ENCODE measurements at places on chromosomes 6 and 20. TPM values are rescaled to one million over a fixed set of nuclear protein-coding genes. Genes with fewer than 3 reads are reported as not detected.

The ADGB gene
- not detected for total RNA-seq

The PROCR gene
- total RNA-seq = 0.61 TPM

The BCAS4 gene
- 19.0 TPM for total RNA-seq

DNA sequence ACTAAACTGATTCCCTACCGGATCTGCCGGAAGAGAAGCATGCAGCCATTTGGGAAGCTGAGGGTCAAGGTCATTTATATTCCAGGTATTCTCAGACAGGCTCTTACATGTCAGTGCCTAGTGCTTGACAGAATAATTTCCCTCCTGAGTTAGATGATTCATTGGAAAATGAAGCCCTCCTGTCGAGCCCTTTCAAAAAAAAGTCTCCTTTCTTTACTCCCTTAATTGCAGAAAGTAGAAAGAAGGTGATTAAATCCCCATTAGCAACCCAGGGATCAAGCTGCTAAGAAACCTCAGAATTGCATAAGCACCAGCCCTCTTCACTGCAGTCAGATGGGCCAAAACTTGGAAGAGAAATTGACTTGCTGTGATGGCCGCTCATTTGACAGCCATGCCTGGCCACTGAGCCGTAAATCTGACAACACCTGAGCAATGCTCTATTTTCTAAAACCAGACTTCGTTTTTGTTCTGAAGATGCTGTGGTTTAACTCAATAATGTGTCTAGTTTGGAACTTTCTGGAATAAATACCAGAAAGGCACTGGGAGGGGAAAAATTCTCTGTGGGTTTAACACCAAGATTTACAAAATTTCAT, 61.0 kb upstream of the ARMH2 start:
- H3K4me3 ChIP-seq = no peak overlapping the region
- H3K4me1 ChIP-seq = peaks cover 82% of the 10 kb centered on the region
- peak overlapping the region; percentile 69 for H3K27ac ChIP-seq
- no peaks in the 10 kb centered on the region for H3K27me3 ChIP-seq
- DNase-seq = no peak

DNA sequence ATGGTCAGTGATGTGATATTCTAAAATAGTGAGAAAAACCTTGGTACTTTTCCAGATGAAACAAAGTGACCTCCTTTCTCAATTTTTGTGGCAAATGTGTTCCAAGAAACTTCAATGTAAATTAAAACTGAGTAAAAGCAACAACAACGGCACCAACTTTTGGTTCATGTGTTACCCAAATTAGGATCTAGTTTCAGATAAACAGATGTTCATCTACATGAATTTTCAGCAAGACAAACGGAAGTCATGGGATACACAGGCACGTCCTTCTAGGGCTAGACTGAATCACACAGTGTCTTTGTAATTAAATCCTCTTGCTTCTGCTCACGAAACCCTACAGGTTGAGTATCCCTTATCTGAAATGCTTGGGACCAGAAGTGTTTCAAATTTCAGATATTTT, 915.2 kb downstream of the TFAP2A start:
- no peaks in the 10 kb centered on the region for H3K36me3 ChIP-seq
- H3K27me3 ChIP-seq = no peaks in the 10 kb centered on the region
- H3K4me3 ChIP-seq = no peak overlapping the region
- no peaks in the 10 kb centered on the region for H3K4me1 ChIP-seq
- DNase-seq = no peak
- H3K27ac ChIP-seq = no peak overlapping the region

GRCh38 chr6:71277926-71278600, 10.5 kb upstream of the OGFRL1 start:
- no peak for DNase-seq
- H3K27me3 ChIP-seq = no peaks in the 10 kb centered on the region
- no peaks in the 10 kb centered on the region for H3K4me1 ChIP-seq

DNA sequence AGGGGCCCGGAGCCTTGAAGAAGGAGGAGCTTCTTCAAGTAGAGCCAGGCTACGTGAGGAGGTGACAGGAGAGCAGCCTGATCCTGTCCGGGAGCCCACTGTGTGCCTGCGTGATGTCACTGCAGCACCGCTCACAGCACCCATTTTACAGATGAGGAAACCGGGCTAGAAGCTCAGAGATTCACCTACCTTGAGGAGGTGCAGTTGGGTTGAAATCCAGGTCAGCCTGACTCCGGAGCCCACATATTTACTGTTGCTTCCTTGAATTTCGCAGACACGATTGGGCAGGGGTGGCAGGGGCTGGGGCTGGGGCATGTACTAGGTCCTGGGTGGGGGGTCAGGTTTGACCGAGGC, 12.5 kb downstream of the VSTM2L start:
- peaks cover 16% of the 10 kb centered on the region for H3K27me3 ChIP-seq
- H3K4me1 ChIP-seq = peaks cover 11% of the 10 kb centered on the region
- H3K4me3 ChIP-seq = no peak overlapping the region

DNA sequence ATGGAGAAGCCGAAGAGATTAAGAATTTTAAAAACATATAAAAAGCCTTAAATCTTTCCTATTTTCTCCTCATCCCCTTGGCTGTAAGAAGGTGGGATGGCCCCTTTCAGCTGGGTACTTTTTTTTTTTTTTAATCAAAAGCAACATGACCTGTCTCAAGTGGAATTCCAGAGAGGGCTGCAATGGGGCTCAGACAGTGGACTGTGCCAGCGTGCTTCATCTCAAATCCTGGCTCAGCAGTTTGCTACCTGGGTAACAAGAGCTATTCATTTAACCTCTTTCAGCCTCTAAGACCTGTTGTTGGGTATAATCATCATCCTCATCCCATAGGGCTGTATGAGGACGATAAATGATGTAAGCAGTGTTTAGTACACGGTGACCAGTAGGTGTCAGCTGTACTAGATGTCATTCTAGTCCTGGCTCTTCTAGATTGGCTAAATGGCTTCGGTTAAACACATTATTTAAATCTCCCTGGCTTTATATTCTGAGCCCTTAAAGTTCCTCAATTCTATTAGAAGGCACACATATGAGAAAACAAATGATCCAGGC, 6.9 kb upstream of the PPP1R3G start:
- H3K27ac ChIP-seq = no peak overlapping the region
- H3K4me3 ChIP-seq = no peak overlapping the region
- no peaks in the 10 kb centered on the region for H3K36me3 ChIP-seq
- H3K27me3 ChIP-seq = peaks cover 2% of the 10 kb centered on the region
- no peak for DNase-seq

- no peak overlapping the region for H3K27ac ChIP-seq
- no peak overlapping the region for H3K4me3 ChIP-seq
- H3K27me3 ChIP-seq = no peaks in the 10 kb centered on the region
- H3K36me3 ChIP-seq = no peaks in the 10 kb centered on the region
- DNase-seq = no peak
- peaks cover 2% of the 10 kb centered on the region for H3K4me1 ChIP-seq
Measured at GRCh38 chr6:153976921-153977693, 61.9 kb upstream of the OPRM1 start.

DNA sequence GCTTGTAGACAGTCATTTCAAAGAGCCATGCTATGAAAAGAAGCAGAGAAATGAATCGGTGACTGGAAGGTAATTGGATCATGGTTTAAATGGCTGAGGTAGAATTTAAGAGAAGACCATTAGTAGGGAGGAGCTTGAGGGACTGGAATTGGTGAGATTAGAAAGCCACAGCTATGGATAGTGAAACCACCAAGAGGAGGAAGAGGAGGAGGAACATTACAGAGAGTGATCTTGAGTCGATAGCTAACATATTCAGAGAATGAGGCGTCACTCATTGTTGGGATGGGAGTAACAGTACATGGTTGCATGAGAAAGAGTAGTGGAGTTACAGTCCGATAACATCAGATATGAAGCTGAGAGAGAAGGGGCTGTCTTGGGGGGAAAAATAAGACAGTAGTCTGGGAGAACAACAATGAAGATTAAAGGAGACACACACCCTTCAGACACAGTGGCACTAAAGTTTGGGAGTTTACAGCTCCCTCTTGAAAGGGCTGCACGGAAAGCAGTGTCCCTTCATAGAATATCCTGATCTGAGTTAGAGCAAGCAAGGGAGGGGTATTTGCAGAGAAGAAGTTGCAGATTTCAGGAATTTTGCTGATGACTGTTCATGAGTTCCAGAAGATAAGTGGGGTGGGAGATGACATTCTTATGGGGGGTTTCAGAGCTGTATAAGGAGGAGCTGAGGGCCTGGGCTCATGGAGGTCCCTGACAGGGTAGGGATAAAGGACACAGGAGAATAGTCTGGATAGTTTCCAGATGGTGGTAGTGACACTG, 15.1 kb upstream of the LAMP5 start:
- no peak overlapping the region for H3K27ac ChIP-seq
- no peaks in the 10 kb centered on the region for H3K36me3 ChIP-seq
- no peak for DNase-seq

DNA sequence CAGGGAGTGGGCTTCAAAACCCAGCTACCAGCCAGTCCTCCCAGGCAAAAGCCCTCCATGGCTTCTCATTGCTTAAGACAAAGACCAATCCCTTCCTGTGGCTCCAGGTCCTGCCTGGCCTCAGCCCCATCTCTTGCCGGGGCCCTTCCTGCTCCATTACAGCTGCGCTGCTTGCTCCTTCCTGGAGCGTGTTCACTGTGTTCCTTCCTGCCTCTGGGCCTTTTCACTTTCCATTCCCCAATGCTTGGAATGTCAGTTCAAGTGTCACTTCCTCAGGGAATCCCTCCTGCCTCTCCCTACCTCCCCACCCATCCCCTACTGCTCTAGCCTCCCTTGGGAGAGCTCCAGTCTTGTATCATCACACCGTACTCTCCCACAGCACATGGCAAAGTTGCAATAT, 11.1 kb upstream of the ITPR3 start:
- H3K27ac ChIP-seq = no peak overlapping the region
- no peak overlapping the region for H3K4me3 ChIP-seq
- H3K36me3 ChIP-seq = no peaks in the 10 kb centered on the region
- no peaks in the 10 kb centered on the region for H3K27me3 ChIP-seq
- peaks cover 4% of the 10 kb centered on the region for H3K4me1 ChIP-seq
- DNase-seq = no peak

DNA sequence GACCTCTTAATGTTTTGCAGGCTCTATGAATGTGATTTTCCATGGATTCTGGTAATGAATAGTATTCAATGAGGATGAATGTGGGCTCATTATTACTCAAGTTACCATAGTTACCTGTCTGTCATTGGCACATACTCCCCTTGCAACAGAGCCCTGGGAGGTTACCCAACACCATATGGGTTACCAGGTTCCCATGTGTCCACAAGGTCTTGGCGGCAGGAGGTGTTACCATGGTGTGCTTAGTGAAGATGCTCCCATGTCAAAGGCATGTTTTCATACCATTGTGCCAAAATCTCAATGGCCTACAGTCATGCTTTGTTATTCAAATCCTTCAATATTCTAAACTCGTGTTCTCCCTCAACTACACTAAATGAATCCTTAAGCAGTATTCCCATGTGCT, 232.5 kb downstream of the HDGFL1 start:
- no peaks in the 10 kb centered on the region for H3K36me3 ChIP-seq
- H3K27ac ChIP-seq = no peak overlapping the region
- H3K4me1 ChIP-seq = no peaks in the 10 kb centered on the region
- no peak for DNase-seq

GRCh38 chr6:134235937-134236751, 81.8 kb downstream of the SGK1 start:
- H3K36me3 ChIP-seq = no peaks in the 10 kb centered on the region
- no peak for DNase-seq
- peak overlapping the region; percentile 32 for H3K27ac ChIP-seq
- no peak overlapping the region for H3K4me3 ChIP-seq
- H3K4me1 ChIP-seq = peaks cover 30% of the 10 kb centered on the region

DNA sequence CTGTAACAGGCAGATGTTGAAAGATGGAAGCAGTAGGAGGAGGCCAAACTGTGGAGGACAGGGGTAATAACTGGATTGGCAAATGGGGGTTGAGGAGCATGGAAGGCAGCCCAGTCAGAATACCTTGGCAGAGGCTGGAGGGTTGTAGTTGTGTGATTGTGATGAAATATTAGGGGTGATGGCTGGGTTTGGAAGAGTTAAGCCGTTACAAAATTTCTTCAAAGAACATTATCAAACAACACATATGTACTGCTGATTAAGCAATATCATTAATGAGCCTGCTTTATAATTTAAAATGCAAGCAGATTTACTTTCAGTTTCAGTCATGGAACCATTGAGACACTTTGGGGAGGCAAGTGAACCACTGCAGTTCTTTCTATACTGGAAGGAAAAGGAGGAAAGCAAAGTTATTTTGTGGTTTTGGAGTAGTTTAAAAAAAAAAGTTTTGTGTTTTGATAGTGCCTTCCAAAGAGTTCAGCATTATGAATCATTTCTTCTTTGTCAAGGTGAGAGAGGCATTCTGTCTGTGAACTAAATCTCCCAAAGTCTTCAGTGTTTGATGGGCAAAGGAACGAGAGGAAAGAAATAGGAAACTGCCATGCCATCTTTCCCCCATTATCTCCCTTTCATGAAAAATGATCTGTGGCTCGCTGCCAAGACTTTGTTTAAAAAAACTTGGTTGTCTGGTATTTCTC, 20.7 kb downstream of the FOXO3 start:
- peaks cover 19% of the 10 kb centered on the region for H3K4me1 ChIP-seq
- no peak for DNase-seq
- no peaks in the 10 kb centered on the region for H3K27me3 ChIP-seq
- peak overlapping the region; percentile 18 for H3K27ac ChIP-seq

- H3K27ac ChIP-seq = no peak overlapping the region
- H3K4me1 ChIP-seq = no peaks in the 10 kb centered on the region
- no peaks in the 10 kb centered on the region for H3K36me3 ChIP-seq
- no peak for DNase-seq
Measured at GRCh38 chr6:37582306-37582705, 82.6 kb upstream of the CCDC167 start.

- DNase-seq = no peak
- H3K36me3 ChIP-seq = peaks cover 77% of the 10 kb centered on the region
- H3K27me3 ChIP-seq = no peaks in the 10 kb centered on the region
- no peak overlapping the region for H3K27ac ChIP-seq
Measured at GRCh38 chr20:25282796-25283195, 34.9 kb downstream of the PYGB start.

DNA sequence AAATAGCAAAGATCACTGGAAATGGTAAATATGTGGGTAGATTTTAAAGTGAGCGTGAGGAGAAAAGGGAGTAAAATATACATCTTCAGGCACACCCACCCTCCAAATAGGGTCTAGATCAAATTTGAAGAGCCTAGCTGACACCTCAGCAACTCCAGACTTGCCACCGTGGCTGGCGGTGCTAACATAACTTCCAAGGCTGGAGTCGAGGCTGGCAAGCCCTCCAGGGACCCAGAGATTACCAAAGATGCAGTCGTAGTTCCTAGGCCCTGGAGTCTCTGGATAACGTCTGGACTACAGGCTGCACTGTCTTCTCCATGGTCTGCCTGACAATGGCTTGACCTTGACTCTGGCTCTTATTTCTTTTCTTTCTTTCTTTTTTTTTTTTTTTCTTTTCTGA, 22.5 kb downstream of the TUBB2B start:
- DNase-seq = no peak
- no peaks in the 10 kb centered on the region for H3K36me3 ChIP-seq
- no peak overlapping the region for H3K27ac ChIP-seq
- H3K4me3 ChIP-seq = no peak overlapping the region
- peaks cover 12% of the 10 kb centered on the region for H3K4me1 ChIP-seq

DNA sequence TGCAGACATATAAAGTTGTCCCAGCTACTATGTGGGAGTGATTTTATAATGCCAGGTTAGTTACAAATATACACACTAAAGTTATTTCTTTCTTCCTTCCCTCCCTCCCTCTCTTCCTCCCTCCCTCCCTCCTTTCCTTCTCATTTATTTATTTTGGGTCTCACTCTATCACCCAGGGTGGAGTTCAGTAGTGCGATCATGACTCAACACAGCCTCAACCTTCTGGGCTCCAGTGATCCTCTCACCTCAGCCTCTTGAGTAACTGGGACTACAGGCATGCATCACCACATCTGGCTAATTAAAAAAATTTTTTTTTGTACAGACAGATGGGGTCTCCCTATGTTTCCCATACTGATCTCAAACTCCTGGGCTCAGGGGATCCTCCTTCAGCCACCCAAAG, 59.2 kb downstream of the PHF20 start:
- no peak overlapping the region for H3K4me3 ChIP-seq
- no peaks in the 10 kb centered on the region for H3K27me3 ChIP-seq
- H3K4me1 ChIP-seq = peaks cover 10% of the 10 kb centered on the region
